Activated CD4-positive, alpha-beta memory T cell treated with anti-CD3 and anti-CD28 coated beads, Interleukin-2, amount 10 ng/mL, durations not matched to agents 7 days and 5 days (primary cell): ENCODE measurements at places on chromosomes 12 and 14. TPM values are rescaled to one million over a fixed set of nuclear protein-coding genes. Genes with fewer than 3 reads are reported as not detected.

RAD51AP1 gene
- total RNA-seq = 43.5 TPM

KRT8 gene
- total RNA-seq = 0.65 TPM

CCND2 gene
- total RNA-seq = 389 TPM

STRAP gene
- total RNA-seq = 75.5 TPM

LRP1-AS gene
- not detected for total RNA-seq

SLC7A8 gene
- total RNA-seq = 0.93 TPM

SLC15A4 gene
- 23.5 TPM for total RNA-seq

MFAP5 gene
- total RNA-seq = not detected

BMP4 gene
- total RNA-seq = 0.58 TPM

GRCh38 chr14:96095058-96095457, 55.9 kb downstream of the C14orf132 start:
- H3K4me3 ChIP-seq = no peak overlapping the region
- H3K36me3 ChIP-seq = no peaks in the 10 kb centered on the region
- no peaks in the 10 kb centered on the region for H3K27me3 ChIP-seq

- no peak overlapping the region for H3K27ac ChIP-seq
- no peaks in the 10 kb centered on the region for H3K4me1 ChIP-seq
- peaks cover 26% of the 10 kb centered on the region for H3K36me3 ChIP-seq
- H3K27me3 ChIP-seq = no peaks in the 10 kb centered on the region
Observed at GRCh38 chr12:119802472-119802871, 74.6 kb downstream of the CIT start.

DNA sequence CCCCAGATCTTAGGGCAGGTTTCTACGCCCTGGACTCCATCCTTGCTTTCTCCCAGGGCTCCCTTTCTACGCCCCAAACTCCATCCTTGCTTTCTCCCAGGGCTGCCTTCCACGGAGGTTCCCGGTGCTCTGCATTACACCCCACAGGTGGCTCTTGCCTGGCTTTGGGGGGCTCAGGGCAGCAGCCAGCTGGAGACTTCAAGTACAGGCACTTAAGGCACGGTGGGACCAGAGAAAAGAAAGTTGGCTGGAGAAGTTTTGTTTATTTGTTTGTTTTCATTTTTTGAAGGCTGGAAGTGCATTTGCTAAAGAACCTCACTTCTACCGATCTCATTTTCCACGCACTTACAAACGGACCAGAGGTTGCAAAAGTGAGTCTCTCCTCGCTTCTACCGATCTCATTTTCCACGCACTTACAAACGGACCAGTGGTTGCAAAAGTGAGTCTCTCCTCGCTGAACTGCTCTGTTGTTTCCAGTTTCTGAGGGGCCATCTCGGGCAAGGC, 103.8 kb upstream of the MED13L start:
- H3K36me3 ChIP-seq = no peaks in the 10 kb centered on the region
- H3K4me1 ChIP-seq = peaks cover 1% of the 10 kb centered on the region
- no peak overlapping the region for H3K4me3 ChIP-seq
- no peak overlapping the region for H3K27ac ChIP-seq

DNA sequence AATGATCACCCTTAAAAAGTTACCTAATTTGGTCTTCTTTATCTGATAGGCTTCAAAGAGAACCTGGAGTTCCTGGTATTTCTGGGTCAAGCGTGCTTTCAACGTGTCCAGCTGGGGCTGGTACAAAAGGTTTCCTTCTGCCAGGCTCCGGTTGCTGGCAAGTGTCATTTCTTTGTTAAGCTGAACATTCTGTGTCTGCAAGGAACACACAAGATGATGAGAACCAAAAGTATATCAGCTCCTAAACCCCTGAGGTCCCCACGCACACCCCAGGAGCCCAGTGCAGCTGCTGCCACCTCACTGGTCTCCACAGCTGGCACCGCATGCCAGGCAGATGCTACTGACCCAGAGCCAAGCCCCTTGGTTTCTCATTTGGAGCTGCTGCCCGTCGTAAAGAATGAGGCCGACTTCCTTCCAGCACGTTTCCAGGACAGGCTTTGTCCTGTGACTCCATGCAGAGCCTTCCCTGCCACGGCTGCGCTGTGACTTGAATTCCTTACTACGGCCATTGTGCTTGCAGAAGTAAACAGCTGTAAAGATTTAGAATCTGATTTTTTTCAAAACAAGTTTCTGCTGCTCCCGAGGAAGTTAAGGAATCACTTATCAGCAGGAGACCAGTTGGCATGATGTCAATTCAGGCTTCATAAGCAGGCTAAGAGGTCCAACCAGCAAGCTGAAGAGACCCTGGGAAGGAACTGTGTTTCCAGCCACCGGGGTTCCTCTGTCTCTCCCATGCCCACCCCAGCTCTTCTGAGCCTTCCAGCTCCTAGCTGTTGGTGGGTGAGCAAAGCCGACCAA, 24.9 kb downstream of the VPS37B start:
- peak overlapping the region; percentile 72 for H3K27ac ChIP-seq
- H3K4me1 ChIP-seq = peaks cover 48% of the 10 kb centered on the region
- H3K36me3 ChIP-seq = peaks cover 55% of the 10 kb centered on the region
- DNase-seq = no peak
- H3K27me3 ChIP-seq = peaks cover 1% of the 10 kb centered on the region
- H3K4me3 ChIP-seq = peak overlapping the region; percentile 69

DNA sequence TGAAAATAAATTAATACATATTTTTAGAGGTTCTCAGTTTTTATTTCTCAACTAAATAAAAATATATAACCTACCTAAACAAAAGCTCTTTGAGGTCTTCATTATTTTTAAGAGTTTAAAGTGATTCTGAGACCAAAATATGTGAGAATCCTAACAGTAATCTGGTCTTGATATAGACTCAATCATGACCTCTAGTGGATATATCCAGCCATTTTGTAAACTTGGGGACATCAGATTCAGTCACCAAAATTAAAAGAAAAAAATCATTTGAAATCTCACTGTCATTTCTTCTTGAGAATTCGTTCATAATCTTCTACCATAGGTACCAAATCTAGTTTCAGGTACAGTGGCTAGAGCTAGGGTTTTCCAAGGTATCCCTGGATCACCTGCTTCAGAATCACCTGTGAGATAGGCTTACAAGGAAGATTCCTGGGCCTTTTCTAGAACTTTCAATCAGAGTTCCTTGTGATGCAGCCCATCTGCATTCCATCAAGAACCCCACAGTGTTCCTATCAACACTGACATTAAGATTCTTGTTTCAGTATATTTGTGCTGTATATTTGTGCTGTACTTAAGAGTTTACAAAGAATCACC, 214.9 kb downstream of the ADAMTS20 start:
- no peak overlapping the region for H3K27ac ChIP-seq
- no peaks in the 10 kb centered on the region for H3K4me1 ChIP-seq
- no peak for DNase-seq
- H3K4me3 ChIP-seq = no peak overlapping the region
- H3K27me3 ChIP-seq = no peaks in the 10 kb centered on the region

DNA sequence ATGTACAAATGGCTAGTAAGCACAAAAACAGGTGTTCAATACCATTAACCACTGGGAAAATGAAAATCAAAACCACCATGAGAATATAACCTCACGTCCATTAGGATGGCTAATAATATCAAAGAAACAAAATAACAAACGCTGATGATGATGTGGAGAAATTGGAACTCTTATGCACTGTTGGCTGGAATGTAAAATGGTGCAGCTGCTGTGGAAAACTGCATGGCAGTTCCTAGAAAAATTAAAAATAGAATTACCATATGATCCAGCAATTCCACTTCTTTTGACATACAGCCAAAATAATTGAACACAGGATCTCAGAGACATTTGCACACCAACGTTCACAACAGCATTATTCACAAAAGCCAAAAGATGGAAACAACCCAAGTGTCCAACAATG, 51.5 kb downstream of the TMPRSS12 start:
- no peaks in the 10 kb centered on the region for H3K4me1 ChIP-seq
- no peak for DNase-seq
- no peaks in the 10 kb centered on the region for H3K36me3 ChIP-seq
- H3K27me3 ChIP-seq = peaks cover 1% of the 10 kb centered on the region

- no peaks in the 10 kb centered on the region for H3K4me1 ChIP-seq
- H3K36me3 ChIP-seq = no peaks in the 10 kb centered on the region
- no peak overlapping the region for H3K4me3 ChIP-seq
- peaks cover 7% of the 10 kb centered on the region for H3K27me3 ChIP-seq
Observed at GRCh38 chr12:1839464-1839863, 19.1 kb downstream of the LRTM2 start.

DNA sequence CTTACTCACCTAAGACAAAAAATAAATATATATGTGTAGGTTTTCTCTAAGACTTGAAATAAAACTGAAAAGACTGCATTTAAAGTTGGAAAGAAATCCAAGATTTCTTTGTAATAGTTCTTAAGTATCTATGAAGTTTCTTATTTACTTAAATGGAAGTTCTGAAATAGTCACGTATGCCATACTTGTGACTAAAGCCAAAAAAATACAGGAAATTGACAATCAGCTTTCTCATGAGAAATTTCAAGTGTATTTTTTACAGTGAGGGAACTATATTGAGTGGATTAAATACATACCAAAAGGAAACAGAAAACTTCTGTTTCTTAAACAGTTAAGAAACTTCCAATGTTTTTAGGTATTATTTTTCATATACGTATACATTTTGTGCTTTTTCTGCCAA, 188.1 kb downstream of the DPY19L2 start:
- H3K27ac ChIP-seq = no peak overlapping the region
- no peaks in the 10 kb centered on the region for H3K4me1 ChIP-seq
- H3K27me3 ChIP-seq = no peaks in the 10 kb centered on the region

- DNase-seq = no peak
- no peak overlapping the region for H3K27ac ChIP-seq
- H3K4me1 ChIP-seq = peaks cover 10% of the 10 kb centered on the region
- no peaks in the 10 kb centered on the region for H3K27me3 ChIP-seq
- H3K4me3 ChIP-seq = no peak overlapping the region
Observed at GRCh38 chr14:68953196-68953555, 25.9 kb downstream of the ACTN1 start.

- no peak overlapping the region for H3K27ac ChIP-seq
- H3K36me3 ChIP-seq = no peaks in the 10 kb centered on the region
- H3K4me1 ChIP-seq = no peaks in the 10 kb centered on the region
Observed at GRCh38 chr14:75911883-75912282, 69.9 kb downstream of the TGFB3 start.

DNA sequence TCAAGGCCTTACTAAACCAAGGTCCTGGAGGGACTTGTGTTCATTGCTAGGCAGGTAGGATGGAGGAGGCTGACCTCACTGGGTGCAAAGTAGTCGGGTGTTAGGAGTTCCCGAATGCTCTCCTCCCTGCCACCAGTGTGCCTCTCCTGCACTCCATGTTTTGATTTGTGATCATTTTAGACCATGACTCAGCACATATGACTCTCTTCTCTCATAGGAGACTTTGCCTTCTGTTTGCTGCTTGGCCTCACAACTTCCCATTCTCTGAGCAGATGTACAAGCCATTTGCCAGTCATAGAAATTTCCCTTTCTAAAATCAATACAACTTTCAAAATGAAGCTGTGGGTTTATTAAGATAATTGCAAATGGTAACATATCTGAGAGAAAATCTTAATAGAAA, 46.6 kb upstream of the LRIG3 start:
- DNase-seq = no peak
- H3K27me3 ChIP-seq = no peaks in the 10 kb centered on the region
- H3K4me3 ChIP-seq = no peak overlapping the region
- H3K4me1 ChIP-seq = no peaks in the 10 kb centered on the region
- no peaks in the 10 kb centered on the region for H3K36me3 ChIP-seq

DNA sequence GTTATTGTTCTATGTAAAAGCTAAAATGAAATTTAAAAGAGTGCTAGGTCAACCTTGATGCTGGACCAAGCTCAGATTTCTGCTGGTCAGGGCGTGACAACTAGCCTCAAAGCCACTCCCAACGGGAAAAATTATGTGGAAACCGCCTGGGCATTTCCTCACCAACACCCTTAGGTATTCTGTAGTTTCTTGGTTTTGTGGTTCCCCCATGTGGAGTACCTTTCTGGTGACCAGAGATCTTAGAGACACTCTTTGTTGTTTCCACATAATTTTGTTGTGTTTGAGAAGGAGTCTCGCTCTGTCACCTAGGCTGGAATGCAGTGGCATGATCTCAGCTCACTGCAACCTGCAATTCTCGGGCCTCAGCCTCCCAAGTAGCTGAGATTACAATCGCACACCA, 119.9 kb downstream of the DENND5B start:
- H3K4me3 ChIP-seq = no peak overlapping the region
- no peak for DNase-seq
- H3K27ac ChIP-seq = no peak overlapping the region
- peaks cover 3% of the 10 kb centered on the region for H3K27me3 ChIP-seq
- no peaks in the 10 kb centered on the region for H3K36me3 ChIP-seq

GRCh38 chr12:131796754-131797587, 31.2 kb upstream of the MMP17 start:
- H3K4me3 ChIP-seq = no peak overlapping the region
- H3K36me3 ChIP-seq = peaks cover 46% of the 10 kb centered on the region
- H3K27ac ChIP-seq = no peak overlapping the region
- DNase-seq = no peak
- H3K27me3 ChIP-seq = no peaks in the 10 kb centered on the region

DNA sequence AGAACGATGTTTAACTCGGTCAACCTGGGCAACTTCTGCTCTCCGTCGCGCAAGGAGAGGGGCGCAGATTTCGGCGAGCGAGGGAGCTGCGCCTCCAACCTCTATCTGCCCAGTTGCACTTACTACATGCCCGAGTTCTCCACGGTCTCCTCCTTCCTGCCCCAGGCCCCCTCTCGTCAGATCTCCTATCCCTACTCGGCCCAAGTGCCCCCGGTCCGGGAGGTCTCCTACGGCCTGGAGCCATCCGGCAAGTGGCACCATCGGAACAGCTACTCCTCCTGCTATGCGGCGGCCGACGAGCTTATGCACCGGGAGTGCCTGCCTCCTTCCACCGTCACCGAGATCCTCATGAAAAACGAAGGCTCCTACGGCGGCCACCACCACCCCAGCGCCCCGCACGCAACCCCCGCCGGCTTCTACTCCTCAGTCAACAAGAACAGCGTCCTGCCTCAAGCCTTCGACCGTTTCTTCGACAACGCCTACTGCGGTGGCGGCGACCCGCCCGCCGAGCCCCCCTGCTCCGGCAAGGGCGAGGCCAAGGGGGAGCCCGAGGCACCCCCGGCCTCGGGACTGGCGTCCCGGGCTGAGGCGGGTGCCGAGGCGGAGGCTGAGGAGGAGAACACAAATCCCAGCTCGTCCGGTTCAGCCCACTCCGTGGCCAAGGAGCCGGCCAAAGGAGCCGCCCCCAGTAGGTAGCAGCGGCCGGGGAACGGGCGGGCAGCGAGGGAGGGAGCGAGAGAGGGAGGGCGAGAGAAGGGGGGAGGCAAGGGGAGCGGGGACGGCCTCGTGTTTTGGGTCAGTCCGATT, 513 bp downstream of the HOXC11 start:
- H3K36me3 ChIP-seq = peaks cover 12% of the 10 kb centered on the region
- no peak for DNase-seq
- H3K27me3 ChIP-seq = peaks cover 91% of the 10 kb centered on the region
- peak overlapping the region; percentile 32 for H3K4me3 ChIP-seq
- H3K27ac ChIP-seq = peak overlapping the region; percentile 68

DNA sequence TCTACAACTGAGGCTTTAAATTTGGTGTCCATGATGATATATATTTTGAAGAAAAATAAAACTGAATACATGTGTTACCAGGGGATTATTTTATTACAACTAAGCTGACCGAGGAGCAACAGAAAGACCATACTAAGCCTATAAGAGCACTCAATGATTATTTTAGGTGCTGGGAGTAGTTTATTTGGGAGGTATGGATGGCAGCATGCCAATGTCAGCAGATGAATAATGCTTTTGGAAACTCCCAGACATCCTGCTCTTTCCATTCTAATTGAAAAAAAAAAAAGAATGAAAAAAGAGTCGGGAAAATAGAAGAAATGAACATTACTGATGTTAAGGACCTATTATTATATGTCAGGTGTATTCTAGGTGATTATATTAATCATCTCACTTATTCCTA, 441.2 kb downstream of the BTG1 start:
- no peak overlapping the region for H3K27ac ChIP-seq
- H3K27me3 ChIP-seq = no peaks in the 10 kb centered on the region
- no peaks in the 10 kb centered on the region for H3K4me1 ChIP-seq
- H3K36me3 ChIP-seq = no peaks in the 10 kb centered on the region
